Midbrain (tissue), 1 donor: ENCODE measurements at places on chromosomes 6 and 20.

DNA sequence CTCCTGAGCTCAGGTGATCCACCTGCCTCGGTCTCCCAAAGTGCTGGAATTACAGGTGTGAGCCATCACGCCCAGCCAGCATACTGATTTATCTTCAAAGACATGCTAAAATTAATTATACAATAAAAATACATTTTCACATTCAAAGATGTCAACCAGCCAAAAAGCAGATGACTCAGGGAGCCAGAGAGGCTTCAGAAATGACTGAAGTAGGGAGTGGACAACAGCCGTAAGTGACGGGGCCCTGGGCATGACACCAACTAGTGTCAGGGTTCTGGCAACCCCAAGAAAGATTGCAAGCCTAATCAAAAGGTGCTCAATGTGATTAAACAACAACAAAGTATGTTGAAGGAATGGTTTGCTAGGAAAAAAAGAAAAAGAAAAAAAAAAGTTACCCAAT lies 28.4 kb downstream of the GPLD1 start:
- no peak for DNase-seq

GRCh38 chr6:72374857-72375256 lies 247.0 kb upstream of the KCNQ5 start:
- no peak for DNase-seq

- DNase-seq: no peak
Measured at GRCh38 chr6:30894381-30894780, 10.1 kb downstream of the DDR1 start.

DNA sequence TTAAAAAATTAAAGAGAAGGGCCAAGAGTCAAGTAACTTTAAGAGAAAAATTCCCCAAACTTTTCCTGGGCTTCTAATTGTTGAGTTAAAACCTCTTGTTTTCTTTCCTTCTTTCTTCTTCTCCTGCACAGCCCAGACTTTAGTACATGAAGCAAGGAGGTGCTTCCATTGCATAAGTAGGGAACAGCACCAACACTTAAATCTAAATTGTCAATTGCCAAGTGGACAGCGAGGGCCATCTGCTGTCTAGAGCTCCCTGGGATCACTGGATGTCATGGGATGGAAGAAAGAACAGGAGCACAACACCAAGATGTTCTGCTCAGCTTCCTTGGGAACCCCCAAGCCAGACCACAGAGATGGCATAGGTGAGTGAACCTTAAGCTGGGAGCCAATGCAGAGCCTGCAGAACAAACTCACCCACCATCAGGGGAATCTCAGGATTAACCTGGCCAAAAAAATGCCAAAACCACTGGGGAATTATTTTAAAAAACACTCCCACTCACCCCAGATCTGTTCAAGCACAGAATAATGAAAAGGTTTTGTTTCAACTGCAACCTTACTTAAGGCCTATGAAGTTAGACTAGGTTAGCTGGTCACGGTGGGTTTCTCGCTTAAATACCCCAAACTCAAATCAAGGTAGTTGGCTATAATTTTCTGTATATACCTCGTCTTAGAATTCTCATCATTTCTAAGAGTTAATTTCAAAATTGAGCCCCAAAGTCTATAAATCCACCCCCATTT lies 67.8 kb downstream of the TNFRSF21 start:
- DNase-seq: no peak

- DNase-seq: no peak
Measured at GRCh38 chr6:27176096-27176495, 71.4 kb upstream of the PRSS16 start.

GRCh38 chr6:14969126-14969525 lies 276.7 kb upstream of the JARID2 start:
- DNase-seq: no peak

DNA sequence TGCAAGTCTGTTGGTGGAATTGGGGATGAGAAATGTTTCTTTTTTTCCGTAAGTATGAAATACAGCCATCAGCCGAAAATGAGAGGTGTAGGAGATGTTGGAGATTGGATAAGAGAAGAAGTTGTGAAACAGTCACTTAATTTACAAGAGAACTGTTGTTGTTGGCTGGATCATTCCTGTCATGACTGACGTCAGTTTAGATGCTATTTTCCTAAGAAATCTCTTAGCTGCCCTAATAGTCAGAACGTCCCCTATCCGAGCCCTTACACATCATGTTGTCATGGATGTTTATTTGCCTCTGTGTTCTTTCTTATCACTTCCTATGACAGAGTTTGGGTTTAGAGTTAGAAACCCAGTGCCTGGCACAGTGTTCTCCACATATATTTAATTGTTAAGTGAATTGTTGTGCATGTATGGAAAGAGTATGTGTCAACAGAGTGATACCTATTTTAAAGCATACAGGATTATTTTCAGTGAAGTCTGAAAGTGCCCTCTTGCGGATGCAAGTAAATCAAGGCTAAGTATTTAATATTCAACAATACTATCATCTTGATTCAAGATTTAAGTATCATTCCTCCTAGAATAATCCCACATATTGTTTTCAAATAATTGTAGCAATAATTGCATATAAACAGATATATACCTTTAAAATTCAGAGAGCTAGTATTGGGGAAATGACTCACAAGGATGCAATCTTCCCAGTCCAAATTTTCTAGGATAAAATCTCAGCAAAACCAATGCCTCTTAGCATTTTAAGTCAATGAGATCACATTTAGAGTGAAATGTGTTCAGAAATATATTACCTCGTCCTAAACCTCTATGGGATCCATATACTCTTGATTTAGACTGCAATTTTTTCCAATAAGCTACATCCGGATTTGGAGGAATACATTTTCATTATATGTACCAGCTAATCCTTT lies 309.9 kb upstream of the NOX3 start:
- DNase-seq: no peak

- DNase-seq: no peak
Measured at GRCh38 chr6:42440778-42441696, 10.7 kb downstream of the TRERF1 start.

- no peak for DNase-seq
Measured at GRCh38 chr6:128233531-128233930, 286.9 kb downstream of the PTPRK start.

- DNase-seq: no peak
Measured at GRCh38 chr6:11430036-11430435, 107.5 kb upstream of the TMEM170B start.

- DNase-seq: no peak
Measured at GRCh38 chr6:156852858-156853216, 75.7 kb downstream of the ARID1B start.

GRCh38 chr6:146135167-146135566 lies 106.3 kb downstream of the GRM1 start:
- DNase-seq: no peak

GRCh38 chr6:47162793-47163192 lies 120.7 kb upstream of the ADGRF1 start:
- DNase-seq: no peak

DNA sequence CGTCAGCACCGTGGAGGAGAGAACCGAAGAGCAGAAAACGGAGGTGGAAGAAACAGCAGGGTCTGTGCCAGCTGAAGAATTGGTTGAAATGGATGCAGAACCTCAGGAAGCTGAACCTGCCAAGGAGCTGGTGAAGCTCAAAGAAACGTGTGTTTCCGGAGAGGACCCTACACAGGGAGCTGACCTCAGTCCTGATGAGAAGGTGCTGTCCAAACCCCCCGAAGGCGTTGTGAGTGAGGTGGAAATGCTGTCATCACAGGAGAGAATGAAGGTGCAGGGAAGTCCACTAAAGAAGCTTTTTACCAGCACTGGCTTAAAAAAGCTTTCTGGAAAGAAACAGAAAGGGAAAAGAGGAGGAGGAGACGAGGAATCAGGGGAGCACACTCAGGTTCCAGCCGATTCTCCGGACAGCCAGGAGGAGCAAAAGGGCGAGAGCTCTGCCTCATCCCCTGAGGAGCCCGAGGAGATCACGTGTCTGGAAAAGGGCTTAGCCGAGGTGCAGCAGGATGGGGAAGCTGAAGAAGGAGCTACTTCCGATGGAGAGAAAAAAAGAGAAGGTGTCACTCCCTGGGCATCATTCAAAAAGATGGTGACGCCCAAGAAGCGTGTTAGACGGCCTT lies 41.6 kb downstream of the ZBTB2 start:
- no peak for DNase-seq

DNA sequence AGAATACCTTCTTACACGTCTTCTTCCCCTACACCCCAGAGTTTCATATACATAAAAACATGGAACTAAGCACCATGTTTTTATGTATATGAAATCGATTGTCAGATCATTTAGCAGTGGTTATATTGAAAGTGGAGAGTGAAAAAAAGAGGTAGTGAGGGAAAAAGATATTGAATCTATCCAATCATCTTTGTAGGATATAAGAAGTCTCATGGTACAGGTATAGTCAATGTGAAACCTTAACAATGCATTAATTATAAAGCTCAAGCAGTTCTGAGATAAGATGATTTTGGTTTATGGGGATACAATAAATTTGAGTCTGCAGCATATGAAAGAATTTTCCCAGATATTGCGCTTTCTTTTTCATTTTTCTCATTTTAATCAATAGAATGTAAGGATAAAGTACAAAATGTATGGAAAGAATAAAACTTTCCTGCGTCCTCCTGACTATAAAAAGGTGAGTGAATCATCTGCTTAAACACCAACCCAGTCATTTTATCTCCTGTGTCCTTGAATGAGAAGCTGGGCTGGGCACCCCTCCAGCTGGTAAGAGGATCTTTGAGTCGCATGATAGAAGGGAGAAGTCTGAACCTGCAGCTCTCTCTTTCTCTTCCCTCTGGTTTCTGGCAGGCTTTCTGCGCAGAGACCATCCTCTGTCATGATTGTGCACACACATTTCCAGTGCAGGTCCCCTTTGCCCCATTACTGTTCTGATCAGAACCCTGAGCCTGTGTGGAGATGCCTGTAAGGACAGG lies 28.1 kb upstream of the AKIRIN2 start:
- DNase-seq: peak; percentile 9

DNA sequence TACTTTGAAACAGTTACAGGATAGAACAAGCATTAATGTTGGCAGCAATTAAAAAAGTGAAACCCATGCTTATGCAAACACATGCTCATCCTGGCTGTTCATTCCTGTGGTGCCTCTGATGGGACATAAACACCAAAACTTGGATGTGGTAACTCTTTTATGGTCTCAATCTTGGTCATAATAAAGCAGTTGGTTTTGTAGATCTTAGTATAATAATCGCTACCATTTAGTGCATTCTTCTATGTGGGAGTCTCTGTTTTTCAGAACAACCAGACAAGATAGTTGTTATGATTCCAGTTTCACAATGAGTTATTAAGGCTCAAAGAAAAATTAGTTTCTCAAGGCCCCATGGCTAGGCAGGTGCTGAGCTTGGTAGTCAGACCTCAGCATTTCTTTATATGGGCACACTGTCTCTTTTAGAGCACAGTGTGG lies 184.0 kb downstream of the UTRN start:
- no peak for DNase-seq

GRCh38 chr6:86856937-86857563 lies 80.3 kb upstream of the HTR1E start:
- peak; percentile 6 for DNase-seq

GRCh38 chr20:32841174-32841573 lies 17.5 kb upstream of the EFCAB8 start:
- no peak for DNase-seq

GRCh38 chr20:2839732-2840137 lies 720 bp downstream of the PCED1A start:
- DNase-seq: no peak

DNA sequence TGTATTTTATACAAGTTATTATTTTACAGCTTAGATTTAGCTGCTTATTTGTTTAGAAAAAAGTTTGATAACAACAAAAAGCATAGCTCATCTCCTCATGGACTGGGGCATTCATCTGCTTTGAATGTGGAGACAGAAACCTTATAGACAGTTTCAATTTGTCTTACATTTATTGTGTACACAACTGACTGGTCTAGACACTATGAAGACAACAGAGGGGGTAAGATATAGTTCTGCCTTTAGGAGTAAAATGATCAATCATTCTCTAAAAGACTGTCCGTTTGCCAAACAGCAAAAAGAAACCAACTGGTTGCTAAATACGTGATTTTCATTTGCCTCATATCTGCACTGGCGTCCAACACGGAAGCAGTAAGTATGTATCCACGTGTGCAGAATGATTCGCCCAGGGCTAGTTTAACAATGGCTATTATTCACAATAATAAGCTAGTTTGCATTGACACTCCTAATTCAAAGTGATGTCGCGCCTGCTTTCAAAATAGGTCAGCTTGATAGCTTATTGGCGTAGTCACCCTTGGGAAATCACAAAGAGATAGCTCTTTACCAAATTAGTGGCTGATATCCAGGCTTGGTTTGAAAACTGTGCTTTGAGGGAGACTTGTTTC lies 153.6 kb downstream of the BMP2 start:
- DNase-seq: no peak

GRCh38 chr6:136568129-136568528 lies 17.9 kb upstream of the MAP7 start:
- DNase-seq: no peak

DNA sequence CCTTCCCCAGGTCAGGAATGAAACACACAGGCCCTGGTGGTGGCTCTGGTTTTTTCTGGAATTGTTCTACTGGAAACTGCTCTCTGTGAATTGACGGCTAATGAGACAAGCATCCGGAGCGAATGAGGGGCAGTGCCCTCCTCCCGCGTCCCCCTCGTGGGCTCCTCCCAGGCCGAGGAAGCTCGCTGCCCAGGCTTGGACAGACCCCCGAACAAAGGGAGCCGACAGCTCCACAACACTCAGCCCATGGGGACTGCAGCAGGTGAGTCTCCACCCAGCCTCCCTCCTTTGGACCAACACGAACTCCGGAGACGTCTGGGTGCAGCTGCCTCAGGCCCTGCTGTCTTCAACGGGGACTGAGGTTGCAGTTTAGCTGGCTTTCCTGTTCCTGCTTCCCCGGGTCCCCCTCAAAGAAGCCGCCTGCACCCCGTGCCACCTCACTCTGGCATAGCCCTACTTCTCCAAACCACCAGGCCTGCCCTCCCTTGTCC lies 31.3 kb upstream of the AFDN start:
- no peak for DNase-seq

DNA sequence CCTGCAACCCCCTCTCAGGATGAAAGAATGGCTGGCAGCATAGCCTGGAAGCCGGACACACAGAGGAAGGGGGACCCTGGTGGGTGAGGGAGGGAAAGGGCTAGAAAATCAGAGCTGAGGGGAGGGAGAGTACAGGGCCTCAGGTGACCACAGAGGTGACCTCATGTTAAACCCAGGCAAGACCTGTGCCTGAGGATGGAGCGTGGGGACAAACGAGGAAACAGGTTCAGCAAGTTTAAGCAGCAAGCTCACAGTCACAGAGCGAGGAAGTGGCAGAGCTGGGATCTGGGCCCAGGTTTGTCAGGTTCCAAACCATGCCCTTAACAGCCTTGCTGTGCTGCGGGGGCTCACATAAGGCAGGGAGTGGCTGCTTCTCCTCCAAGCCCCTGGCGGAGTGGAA lies 4.0 kb upstream of the BPI start:
- no peak for DNase-seq

DNA sequence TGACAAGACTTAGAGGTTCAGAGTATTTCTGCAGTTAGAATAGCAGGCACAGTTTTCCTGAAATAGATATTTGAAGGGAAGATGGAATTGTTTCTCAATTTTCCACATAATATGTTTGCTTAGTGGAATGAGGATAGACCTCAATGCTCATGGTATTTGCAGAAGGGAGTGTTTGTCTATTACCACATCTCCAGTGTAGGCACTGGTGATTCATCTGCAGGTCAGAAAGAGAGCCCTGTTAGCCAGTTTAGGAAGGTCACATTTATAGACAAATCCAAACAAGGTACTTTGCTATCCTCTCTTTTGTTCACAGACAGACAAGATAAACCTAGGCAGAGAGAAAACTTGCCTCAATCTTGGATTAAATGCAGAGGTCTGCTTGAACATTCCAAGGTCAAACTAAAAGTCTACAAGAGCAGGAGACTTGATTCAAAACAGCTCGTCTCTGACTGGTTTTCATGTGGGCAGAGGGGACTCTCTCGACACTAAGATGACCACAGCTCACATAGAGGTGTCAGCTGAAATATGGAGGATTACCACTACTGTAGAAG lies 22.8 kb downstream of the ISM1 start:
- no peak for DNase-seq
